ENCODE measurements at places on chromosomes 11 and 22. TPM values are rescaled to one million over a fixed set of nuclear protein-coding genes. Genes with fewer than 3 reads are reported as not detected.

TECTA gene
- 0.07 TPM for polyA plus RNA-seq

APOBEC3B gene
- 49.5 TPM for polyA plus RNA-seq

KRTAP5-9 gene
- not detected for polyA plus RNA-seq

TRIM48 gene
- not detected for polyA plus RNA-seq

CCDC157 gene
- 0.95 TPM for polyA plus RNA-seq

MIOX gene
- polyA plus RNA-seq: not detected

PARVB gene
- polyA plus RNA-seq: 52.9 TPM

KCNQ1OT1 gene
- 0.50 TPM for polyA plus RNA-seq

DNA sequence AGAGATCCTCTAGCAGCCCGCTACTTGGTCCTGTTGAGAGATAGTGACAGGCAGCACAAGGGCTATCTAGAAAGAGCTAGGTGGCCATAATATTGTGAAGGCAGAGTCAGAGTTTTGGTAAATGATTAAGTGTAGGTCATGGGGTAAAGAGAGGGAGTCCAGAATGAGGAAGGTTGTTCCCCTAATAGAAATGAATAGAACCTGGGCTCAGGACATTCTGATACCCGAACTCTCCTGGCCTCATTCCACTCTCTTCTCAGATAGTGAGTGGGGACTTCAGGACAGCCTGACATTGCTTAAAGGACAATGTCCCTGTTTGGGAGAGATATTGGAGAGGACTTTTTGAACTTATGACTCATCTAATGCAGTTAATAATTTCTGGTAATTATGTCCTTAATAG, 20.6 kb downstream of the SLC5A1 start:
- DNase-seq: no peak

GRCh38 chr11:96168623-96169022, 174.4 kb downstream of the MAML2 start:
- no peak for DNase-seq

GRCh38 chr11:14898355-14898754, 6.3 kb upstream of the CYP2R1 start:
- no peak for DNase-seq

DNA sequence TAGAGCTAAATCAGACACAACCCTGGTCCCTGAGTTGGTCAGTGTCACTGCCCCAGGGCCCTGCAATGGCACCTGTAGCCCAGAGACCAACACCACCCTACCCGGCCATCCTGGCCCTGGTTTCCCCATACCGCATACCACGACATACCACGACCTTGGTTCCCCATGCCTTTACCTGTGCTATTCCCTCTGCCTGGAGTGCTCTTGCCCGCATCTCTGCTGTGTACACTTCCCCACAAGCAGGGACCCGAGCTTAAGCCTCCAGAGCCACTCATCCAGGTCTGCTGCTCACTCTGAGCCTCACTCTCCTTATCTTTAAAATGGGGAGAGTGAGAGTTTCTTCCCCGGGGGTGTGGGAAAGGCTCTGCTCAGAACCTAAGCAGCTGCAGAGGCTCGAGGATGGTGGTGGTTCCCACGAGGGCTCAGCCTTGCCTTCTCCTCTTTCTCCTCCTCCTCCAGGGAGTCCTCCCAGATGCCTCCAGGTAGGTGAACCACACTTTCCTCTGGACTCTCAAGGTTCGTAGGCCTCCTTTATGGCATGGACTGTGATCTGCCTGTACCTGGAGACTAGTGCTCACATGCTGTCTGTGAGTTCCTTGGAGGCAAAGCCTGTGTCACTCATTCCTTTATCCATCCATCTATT, 48.1 kb downstream of the WNT7B start:
- DNase-seq: no peak

- DNase-seq: no peak
Measured at GRCh38 chr22:37655252-37655563, 3.3 kb upstream of the PDXP start.

GRCh38 chr11:119376197-119376847, 5.2 kb downstream of the USP2 start:
- DNase-seq: no peak

- DNase-seq: no peak
Measured at GRCh38 chr22:36900225-36900624, 13.2 kb upstream of the CSF2RB start.

DNA sequence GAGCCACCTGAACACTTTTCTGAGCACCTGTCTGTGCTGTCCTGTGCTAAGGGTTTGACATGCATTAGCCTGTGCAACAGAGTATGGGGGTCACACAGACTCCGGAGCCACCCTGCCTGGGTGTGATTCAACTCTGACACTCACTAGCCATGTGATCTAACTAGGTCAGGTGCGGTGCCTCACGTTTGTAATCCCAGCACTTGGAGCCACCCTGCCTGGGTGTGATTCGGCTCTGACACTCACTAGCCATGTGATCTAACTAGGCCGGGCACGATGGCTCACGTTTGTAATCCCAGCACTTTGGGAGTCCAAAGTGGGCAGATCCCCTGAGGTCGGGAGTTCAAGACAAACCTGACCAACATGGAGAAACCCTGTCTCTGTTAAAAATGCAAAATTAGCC, 11.4 kb downstream of the UBE2L6 start:
- no peak for DNase-seq

GRCh38 chr11:39102236-39102635, 2357.2 kb downstream of the LRRC4C start:
- no peak for DNase-seq

GRCh38 chr11:95968585-95968984, 44.7 kb upstream of the MTMR2 start:
- no peak for DNase-seq

GRCh38 chr11:36122671-36123070, 166.6 kb downstream of the COMMD9 start:
- no peak for DNase-seq

DNA sequence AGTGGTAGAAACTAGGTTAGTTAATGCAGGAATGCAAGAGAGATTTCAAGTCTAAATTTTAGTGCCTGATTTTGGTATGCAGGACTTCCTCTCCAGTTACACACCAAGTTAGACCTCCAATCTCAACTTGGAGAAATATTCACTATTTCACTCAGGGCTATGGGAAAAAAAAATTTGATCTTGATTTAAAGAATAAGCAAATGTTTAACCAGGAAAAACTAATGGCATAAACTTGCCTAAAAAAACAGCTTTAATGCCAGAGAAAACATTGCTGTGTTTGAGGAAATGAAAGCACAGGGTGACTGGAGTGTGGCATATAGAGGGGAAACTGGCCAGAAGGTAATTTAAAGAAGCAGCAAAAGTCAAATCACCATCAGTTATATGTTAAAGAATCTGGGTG, 575.4 kb upstream of the LRRC4C start:
- DNase-seq: no peak

- no peak for DNase-seq
Measured at GRCh38 chr11:102534261-102534872, 3.8 kb upstream of the MMP7 start.

DNA sequence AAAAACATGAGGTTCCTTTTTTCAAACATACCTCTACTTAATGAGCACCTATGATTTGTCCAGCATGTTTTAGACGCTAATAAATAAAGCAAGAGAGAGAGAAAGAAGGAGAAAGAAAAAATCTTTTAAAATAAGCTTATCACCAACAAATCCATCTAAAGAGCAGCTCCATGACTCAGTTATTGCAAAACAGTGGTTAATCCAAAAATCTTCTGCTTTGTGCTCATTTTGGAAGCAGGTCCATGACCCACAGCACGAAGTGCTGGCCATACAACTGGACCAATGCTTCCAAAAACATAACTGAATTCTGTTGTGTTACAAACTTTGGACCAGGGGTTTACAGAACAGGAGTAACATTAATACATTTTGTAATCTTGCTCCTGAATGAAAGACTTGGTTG, 696.6 kb downstream of the KCNA4 start:
- no peak for DNase-seq

Data from K562 (cell line).